ENCODE measurements at places on chromosomes 3 and 15.
A peak's percentile ranks its signal among the peaks of the same experiment; 100 is the strongest.

DNA sequence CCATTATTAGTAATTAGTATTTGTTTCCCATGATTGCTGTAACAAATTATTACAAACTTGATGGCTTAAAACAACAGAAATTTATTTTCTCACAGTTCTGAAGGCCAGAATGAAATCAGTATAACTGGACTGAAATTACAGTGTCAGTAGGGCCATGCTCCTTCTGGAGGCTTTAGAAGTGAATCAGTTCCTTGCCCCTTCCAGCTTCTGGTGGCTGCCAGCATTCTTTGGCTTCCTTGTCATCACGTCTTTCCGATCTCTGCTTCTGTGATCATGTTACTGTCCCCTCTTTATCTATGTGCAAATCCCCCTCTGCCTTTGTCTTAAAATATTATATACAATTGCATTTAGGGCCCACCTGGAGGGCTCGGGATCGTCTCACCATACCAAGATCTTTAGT is 92.0 kb downstream of the FOXB1 start:
- DNase-seq, result peak; percentile 67

- no peak for DNase-seq
These were observed 70.7 kb downstream of the RIOX2 start for GRCh38 chr3:97901313-97902248.

GRCh38 chr3:151425627-151426340 is 35.1 kb downstream of the IGSF10 start:
- no peak for DNase-seq

- DNase-seq, result no peak
These were observed 53.8 kb upstream of the CADM2 start for GRCh38 chr3:84904816-84905555.

GRCh38 chr3:58296843-58297242 is 9.2 kb upstream of the RPP14 start:
- no peak for DNase-seq

DNA sequence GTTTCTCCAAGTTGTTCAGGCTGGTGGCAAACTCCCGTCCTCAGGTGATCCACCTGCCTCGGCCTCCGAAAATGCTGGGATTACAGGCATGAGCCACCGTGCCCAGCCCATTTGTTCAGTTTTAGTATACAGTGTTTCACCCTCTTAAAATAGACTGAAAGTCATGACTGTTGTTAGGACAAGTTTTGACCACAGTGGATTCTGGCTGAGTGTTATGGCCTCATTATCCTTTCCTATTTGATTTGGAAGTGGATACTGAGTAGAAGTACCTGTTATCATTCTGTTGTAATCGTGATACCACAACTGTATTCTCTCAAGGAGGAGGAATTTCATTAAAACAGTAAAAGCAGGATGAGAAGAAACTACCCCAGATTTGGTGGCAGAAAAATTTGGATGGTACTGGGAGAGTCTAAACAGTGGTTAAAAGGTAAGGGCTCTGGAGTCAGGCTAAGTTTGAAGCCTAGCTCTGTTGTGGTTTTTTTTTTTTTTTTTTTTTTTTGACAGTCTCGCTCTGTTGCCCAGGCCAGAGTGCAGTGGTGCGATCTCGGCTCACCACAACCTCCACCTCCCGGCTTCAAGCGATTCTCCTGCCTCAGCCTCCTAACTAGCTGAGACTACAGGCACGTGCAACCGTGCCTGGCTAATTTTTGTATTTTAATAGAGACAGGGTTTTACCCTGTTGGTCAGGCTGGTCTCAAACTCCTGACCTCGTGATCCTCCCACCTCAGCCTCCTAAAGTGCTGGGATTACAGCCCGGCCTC is 2.6 kb downstream of the MAP2K1 start:
- no peak for DNase-seq

- no peak for DNase-seq
These were observed 1.7 kb downstream of the ITPR1 start for GRCh38 chr3:4494895-4495264.

DNA sequence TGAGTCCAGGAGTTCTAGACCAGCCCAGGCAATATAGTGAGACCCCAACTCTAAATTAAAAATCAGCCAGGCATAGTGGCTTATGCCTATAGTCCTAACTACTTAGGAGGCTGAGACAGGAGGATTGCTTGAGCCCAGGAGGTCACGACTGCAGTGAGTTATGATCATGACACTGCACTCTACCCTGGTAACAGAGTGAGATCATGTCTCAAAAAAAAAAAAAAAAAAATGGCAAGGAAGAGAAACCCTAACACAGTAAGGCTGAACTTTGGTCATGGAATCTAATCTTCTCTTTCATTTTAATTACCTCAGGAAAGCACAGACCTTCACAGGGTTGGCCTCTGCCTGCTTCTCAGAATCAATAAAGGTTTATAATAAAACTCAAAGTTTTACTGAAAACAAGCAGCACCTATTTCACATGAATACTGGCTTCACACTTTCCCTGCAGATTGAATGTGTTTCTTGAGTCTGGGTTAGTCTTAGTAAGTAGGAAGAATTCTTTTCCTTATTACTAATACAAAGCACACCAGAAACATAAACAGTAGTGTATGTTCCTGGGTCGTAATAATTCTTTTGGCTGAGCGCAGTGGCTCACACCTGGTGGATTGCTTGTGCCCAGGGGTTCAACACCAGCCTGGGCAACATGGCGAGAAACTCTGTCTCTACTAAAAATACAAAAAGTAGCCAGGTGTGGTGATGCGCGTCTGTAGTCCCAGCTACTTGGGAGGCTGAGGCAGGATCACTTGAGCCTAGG is 11.6 kb upstream of the NR2C2 start:
- DNase-seq, result no peak

DNA sequence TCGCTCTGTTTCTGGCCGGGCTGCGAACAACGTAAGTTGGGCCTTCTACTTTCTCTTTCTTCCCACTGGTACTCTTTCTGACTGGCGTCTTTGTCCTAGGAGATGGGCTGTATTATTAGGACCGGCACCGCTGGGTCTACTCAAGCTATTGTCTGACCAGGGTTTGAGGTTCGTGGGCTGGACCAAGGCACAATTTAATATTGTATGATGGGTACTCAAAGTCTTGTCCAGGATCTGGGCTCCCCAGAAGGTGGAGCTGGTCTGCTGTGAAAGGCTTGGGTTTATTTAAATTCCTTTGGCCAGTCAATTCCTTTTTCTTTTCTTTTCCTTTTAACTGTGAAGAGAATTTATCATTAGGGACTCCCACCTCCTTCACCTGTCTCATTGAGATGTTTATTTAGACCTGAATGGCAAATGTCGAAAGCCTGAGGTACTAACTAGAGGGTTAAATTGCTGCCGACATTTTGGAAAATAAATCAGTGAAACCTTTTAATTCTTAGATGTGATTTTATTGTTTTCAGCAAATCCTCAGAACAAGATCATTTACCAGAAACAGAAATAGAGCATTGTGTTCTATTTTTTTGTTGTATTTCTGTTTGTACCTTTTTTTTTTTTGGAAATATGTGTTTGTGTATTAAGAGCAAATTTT is 410 bp downstream of the LRRC49 start:
- DNase-seq, result peak; percentile 76

GRCh38 chr15:51114437-51115119 is 19.9 kb upstream of the TNFAIP8L3 start:
- peak; percentile 54 for DNase-seq

DNA sequence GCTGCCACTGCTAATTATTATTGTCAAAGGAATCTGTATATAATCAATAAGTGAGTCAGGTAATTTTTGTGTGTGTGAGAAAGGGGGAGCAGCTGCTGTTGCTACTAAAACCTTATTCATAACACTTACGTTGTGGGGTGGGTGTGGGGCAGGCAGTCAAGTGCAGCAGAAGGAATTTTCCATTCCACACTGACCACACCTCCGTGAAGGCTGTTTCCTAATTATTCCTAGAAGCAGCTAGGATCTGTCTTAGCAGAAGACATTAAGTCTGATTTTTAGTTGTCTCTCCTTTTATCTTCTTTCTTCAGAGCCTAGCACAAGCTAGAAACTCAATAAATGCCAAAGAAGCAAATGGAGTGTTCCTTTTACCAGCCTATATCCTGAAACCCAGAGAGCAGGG is 4.0 kb upstream of the U2SURP start:
- DNase-seq, result no peak

DNA sequence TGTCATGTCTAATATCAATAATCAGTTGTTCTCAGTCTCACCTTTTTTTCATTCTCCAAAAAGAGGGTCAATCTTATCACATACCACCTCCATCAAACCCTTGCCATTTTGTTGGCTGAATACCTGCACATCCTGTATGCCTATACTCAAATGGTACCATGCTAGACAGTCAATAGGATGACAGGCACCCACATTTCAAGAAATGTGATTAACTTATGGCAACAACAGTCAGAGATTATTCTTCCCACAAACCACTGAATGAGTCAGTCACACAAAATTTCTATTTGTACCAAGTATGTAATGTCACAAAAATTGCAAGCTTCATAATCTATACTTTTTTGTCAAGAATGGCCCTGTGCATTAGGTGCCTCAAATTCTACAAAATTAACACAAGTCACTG is 5.1 kb upstream of the SLC27A2 start:
- peak; percentile 7 for DNase-seq

GRCh38 chr15:63599401-63600000 is 2.3 kb downstream of the FBXL22 start:
- DNase-seq, result peak; percentile 28

DNA sequence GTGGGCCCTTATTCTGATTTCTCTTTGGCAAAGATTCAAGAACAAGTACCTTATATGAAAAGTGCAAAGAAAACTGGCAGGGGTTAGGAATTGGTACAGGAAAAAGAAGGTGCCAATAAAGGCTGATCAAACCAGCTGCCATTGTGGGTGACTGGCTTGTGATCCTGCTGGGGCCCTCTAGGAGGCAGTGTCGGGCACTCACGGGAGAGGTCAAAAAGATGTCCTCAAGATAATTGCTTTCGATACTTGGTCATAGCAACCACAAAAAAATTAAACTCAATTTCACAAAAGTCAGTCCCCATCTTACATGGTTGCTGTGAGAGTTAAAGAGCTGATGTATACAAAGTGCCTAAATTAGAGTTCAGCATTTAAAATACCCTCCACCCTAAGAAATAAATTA is 31.0 kb upstream of the CAV3 start:
- no peak for DNase-seq

GRCh38 chr3:121735047-121735696 is 14.4 kb downstream of the GOLGB1 start:
- DNase-seq, result peak; percentile 47

DNA sequence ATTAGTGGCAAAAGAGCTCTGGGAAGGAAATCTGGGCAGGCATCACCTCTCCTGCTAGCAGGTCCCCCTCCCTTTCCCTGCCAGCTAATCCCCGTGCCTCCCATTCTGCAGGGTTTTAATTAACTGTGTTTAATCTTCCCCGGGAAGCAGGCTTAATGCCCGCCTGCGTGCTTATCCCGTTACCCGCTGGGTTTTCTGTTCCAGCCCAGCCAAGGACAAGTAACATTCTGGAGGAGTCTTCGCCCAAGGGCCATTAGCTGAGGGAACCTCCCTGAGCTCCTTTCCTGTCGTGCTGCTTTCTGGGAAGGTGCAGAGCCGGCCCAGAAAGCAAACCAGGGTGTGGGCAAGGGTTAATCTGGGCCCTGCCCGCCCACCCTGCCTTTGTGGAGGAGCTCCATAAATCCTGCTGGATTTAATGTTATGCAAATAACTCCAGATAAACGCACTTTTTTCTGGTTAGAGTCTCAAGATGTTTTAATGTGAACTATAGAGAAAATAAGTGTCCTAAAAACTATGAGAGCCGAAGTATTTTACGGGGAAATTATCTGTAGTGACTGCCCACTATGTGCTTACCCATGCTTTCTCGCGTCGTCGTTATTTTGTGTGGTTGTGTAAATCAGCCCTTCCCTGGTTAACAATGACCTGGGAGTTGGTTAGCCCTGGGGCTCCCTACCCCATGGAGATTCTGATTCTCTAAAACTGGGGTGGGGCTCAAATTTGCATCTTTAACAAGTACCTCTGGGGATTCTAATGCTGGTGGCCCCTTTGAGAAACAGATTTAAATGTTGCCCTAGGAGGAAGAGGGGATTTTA is 25.9 kb downstream of the TRIM71 start:
- no peak for DNase-seq

GRCh38 chr3:188567478-188568195 is 413.7 kb downstream of the LPP start:
- DNase-seq, result peak; percentile 58

GRCh38 chr3:14839236-14839635 is 20.5 kb downstream of the FGD5 start:
- no peak for DNase-seq

DNA sequence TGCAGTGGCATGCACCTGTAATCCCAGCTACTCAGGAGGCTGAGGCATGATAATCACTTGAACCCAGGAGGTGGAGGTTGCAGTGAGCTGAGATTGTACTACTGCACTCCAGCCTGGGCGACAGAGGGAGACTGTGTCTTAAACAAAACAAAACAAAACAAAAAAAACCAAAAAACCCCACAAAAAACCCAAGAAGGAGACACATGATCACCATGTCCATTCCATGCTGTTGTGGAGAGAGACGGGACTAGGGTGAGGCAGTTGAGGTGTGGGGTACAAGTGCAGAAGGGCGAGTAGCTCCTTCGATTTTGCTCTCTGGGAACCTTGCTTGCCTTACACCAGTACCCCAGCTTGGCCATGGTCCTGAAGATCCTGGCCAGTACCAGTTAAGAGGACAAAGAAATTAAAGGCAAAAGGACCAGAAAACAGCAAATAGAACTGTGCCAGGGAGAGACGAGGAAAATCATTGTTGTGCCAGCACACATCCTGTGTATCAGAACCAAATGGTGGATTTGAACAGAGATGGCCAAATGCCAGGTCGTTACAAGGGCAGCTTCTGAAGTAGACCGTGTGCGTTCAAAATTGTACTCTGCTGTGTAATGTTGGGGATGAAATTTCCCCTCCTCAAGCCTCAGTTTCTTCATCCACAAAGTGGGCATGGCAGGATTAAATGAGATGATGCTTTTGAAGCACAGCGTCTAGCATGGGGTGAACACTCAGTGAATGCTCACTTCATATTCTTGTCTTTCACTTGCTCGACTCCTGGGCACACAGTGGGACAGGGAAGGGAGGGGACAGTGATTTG is 42.9 kb upstream of the CTSH start:
- no peak for DNase-seq

DNA sequence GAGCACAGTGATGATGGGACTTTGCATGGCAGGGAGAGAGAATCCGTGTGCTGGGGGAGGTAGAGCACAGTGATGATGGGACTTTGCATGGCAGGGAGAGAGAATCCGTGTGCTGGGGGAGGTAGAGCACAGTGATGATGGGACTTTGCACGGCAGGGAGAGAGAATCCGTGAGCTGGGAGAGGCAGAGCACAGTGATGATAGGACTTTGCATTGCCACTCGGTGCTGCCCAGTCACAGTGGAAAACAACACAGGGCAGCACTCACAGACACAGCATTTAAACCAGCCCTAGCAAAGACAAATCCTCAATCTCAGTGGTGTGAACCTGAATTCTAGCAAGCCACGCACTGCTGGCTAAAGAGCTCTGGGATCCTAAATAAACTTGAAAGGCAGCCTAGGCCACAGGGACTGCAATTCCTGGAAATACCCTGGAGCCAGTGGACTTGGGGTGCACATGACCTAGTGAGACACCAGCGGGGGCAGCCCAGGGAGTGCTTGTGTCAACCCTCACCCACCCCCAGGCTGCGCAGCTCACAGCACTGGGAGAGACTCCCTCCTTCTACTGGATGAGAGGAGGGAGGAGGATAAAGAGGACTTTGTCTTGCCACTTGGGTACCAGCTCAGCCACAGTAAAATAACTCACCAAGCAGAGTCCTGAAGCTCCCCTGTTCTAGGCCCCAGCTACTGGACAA is 23.4 kb upstream of the TNK2 start:
- no peak for DNase-seq
